Astrocyte (in vitro differentiated cells and primary cell): ENCODE measurements at places on chromosomes 5 and 9. TPM values are rescaled to one million over a fixed set of nuclear protein-coding genes. Genes with fewer than 3 reads are reported as not detected.
A peak's percentile ranks its signal among the peaks of the same experiment; 100 is the strongest.

- DNase-seq, result no peak
These were observed 68.7 kb upstream of the SIMC1 start for GRCh38 chr5:176169393-176170063.

DNA sequence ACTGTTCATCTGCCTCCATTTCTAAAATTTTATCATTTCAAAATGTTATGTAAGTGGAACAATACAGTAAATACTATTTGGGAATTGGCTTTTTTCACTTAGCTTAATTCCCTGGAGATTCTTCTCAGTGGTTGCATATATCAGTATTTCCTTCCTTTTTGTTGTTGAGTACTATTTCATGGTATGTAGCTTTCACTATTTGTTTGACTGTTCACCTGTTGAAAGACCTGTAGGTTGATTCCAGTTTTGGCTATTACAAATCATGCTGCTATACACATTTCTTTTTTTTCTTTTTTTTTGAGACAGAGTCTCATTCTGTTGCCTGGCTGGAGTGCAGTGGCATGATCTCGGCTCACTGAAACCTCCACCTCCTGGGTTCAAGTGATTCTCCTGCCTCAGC, 33.0 kb upstream of the PWWP2A start:
- no peak for DNase-seq

GRCh38 chr5:169870211-169870610, 110.1 kb downstream of the INSYN2B start:
- DNase-seq, result peak; percentile 36

DNA sequence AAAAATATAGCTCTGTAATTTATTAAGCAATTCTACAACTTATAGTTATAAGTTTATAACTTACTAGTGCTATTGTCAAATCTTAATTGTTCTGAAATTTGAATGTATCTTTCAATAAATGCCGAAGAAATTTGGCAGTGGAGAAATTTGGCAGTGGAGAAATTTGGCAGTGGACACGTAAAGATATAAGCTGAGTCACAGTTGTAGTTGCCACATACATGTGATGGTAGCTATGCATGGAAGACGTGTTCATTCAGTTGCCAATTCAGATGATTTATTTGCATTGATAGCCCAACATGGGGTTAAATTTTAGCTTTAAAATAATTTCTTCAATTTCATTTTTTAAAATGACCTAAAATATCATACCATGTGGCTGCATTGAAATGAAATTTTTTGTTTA, 127.8 kb upstream of the NR4A3 start:
- no peak for DNase-seq

GRCh38 chr5:150132740-150133139, 22.9 kb downstream of the PDGFRB start:
- DNase-seq, result no peak

DNA sequence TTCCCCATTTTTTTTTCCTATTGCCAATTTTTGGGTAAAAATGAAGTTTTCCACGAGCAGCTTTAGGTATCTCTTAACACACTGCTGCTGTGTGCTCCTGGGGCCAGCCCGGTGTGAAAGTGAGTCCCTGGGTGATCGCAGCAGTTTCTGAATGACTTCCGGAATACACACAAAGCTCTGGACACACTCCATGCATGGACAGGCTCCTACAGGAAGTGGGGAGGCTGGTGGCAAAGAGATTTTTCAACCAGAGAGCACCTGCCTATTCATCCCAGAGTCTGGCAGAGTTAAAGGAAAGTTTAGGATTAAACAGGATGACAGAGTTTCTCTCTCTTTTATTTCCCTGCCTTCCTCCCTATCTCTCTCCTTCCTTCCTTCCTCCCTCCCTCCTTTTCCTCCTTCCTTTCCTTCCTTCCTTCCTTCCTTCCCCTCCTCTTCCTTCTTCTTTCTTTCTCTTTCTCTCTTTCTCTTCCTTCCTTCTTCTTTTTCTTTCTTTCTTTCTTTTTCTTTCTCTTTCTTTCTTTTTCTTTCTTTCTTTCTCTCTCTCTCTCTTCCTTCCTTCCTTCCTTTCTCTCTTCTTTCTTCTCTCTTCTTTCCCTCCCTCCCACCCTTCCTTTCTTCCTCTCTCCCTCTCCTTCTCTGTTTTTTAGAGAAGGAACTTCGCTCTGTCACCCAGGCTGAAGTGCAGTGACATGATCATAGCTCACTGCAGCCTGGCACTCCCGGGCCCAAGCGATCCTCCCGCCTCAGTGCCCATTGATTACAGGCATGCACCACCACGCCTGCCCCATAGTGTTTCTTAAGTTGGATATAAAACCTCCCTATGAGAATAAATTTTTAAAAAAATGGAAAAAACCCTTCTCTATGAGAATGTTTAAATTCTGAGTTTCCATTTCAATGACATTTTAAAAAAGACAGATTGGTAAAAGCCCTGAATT, 38.7 kb upstream of the UBTD2 start:
- DNase-seq, result no peak

DNA sequence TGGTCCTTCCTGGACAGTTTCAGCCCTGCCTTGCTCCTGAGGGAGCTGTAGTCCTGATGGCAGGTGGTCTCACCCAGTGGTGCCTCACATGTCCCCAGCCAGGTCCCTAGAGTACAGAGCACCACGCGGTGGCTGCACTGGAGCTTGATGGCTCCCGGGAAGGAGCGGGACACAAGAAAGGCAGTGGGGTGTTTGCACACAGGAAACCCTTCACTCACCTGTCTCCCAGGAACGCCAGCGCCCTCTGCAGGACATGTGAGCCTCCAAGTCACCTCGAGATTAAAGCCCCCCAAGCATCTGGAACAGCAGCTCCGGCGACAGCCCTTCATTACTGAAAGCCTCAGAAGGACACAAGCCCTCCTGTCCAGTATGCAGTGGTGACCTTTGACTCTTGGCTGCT, 19.9 kb upstream of the TMEM250 start:
- DNase-seq, result no peak

GRCh38 chr9:82475584-82476301, 487.2 kb downstream of the SPATA31D1 start:
- DNase-seq, result no peak

DNA sequence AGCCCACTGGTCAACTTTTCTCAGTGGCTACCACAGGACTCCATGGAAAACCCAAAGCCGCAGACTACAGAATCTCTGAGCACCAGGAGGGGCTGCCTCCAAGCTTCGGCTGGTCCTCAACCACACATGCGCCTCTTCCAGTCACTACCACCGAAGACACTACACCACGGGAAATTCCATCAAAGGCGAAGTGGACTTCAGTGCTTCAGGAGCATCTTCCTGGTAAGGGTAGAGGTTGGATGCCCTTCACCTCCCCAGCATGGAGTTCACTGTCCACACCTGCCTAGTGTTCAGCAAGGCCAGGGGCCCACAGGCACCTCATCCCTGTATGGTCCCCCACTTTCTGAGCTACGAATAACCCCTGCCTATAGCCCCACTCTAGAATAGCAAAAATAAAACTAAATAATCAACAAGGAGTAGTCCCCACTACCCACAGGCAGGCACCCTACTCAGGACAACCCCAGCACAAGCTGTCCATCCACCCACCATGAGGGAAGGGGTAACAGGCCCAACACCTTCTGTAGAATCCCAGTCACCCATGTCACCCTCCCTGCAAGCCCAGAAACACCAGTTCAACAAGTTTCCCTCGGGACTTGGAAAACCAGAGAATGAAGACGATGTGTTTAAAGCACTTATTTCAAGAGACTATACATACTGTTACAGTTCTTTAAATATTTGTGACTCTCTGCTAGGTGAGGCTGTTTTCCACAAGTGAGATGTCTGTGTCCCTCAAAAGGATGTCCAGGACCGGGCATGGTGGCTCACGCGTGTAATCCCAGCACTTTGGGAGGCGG, 2.6 kb downstream of the VDAC1 start:
- no peak for DNase-seq

GRCh38 chr9:134303601-134304000, 22.7 kb upstream of the RXRA start:
- no peak for DNase-seq

- DNase-seq, result no peak
These were observed 68.0 kb upstream of the SGCD start for GRCh38 chr5:156258934-156259333.

GRCh38 chr5:143153332-143154119, 250.0 kb downstream of the NR3C1 start:
- peak; percentile 90 for DNase-seq

GRCh38 chr5:151651997-151652645, 34.6 kb downstream of the SPARC start:
- DNase-seq, result no peak

DNA sequence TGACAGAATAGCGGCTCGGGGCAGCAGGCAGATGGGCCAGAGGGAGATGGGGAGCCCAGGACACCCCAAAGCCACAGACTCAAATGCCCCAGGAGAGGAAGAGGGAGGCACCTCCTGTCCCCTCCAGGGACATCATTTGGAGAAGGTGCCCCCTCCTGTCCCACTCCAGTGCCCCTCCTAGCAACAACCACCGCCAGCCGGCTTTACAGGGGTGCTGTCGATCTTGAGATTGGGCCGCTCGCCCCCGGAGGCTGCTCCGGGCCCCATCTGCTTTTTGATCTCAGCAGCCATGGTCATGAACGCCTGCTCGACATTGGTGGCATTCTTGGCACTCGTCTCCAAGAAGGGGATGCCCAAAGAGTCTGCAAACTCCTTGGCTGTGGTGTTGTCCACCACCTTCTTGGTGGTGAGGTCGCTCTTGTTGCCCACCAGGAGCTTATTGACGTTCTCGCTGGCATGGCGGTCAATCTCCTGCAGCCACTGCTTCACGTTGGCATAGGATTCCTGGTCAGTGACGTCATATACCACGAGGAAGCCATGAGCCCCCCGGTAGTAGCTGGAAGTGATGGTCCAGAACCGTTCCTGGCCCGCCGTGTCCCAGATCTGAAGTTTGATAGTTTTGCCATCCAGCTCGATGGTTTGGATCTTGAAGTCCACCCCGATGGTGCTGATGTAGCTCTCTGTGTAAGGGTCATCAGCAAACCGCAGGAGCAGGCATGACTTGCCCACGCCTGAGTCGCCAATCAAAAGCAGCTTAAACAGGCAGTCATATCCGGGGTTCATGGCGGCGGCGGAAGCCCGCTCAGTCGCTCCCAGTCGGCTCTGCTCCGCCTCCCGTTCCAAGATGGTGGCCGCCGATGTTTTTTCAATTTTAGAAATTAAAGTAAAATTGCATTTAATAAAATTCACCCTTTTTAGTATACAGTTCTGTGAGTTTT, 14.0 kb upstream of the FRMPD1 start:
- no peak for DNase-seq

GRCh38 chr5:172350212-172351181, 66.9 kb upstream of the UBTD2 start:
- DNase-seq, result no peak

DNA sequence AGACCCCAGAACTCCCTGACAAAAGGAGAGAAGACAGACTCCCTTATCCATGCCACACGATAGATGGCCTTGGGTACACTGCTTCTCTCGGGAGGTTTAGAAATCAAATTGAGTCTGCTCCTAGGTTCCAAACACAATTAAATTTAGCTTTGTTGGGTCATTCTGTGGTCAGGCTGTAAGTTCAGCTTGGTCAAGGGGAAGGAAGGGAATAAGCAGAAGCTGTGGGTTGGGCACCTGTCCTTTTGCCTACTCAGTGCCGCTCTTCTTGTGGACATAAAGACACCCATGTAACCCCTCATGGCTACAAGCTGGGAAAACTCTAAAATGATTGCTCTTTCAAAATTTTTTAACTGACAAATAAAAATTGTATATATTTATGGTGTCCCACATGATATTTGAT, 19.1 kb upstream of the AK3 start:
- DNase-seq, result no peak

DNA sequence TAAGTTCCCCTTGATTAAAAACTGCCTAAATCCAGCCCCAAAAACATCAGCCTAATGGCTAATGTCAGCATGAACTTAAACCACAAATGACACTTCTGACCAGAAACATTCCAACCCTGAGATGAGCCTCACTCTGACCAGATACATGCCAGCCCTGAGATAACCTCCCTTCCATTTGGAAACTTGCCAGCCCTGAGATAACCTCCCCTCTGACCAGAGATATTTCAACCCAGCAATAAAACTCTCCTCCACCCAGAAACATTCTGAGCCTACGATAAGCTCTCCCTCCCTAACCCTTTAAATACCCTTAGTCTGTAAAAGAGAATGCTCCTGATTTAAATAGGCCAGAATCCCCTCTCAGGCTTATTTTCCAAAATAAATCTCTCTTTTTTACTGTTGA, 1035.7 kb upstream of the NUDT12 start:
- DNase-seq, result no peak

- no peak for DNase-seq
These were observed 22.7 kb downstream of the ANXA2R start for GRCh38 chr5:43017428-43017815.

DNA sequence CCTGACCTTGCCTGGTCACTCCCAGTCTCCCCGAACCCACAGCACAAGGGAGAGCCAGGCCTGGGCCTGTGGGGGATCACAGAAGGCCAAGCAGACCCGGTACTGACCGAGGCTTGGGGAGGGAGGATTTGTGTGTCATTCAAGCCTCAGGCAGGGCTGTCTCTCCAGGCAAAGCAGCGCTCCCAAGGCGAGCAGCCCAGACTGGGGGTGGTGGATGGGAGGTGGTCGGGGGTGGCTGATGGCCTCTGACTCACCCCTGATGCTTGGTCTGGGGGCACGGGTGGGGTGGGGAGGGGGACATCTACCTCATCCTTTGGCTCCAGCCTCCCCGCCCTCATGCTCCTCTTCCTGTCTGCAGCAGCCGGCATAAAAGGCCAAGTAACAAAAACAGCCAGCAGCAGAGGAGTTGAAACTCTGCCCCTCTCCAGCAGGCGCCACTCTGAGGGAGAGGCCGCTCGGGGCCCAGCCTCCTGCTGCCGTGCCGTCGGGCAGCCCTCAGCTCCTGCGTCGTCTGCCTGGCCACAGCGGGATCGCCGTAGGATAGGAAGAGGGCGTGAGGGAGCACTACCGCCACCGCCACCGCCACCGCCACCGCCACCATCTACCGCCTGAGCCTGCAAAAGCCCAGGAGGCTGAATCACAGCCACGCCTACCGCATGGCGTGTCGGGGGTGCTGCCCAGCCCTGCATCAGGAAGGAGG, 166.0 kb downstream of the OLFM1 start:
- DNase-seq, result no peak

DNA sequence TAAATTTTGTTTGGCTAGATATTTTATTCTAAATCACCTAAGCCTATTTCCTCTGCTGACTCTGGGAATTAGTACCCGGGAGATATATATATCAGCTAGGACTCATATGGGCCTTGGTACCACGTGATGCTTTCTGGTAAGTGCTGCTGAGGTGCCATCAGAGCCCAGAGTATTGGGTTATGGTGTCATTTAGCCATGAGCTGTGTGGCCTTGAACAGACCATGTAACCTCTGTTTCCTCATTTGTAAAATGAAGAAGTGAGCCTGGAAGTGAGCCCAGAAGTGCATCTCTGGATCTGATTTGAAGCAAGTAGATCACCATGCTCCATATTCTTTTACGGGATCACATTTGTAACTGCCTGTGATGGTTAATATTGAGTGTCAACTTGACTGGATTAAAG, 126.1 kb downstream of the GPBP1 start:
- DNase-seq, result no peak

The FOXI1 gene
- total RNA-seq, result not detected in 2 replicates

The PCDHB5 gene
- total RNA-seq, result 8.7 and 9.7 TPM in 2 replicates

The ZBTB5 gene
- 11.3 and 12.3 TPM in 2 replicates for total RNA-seq

The PSMB7 gene
- total RNA-seq, result 174 and 183 TPM in 2 replicates

The LHX3 gene
- not detected in 2 replicates for total RNA-seq

The PELO gene
- total RNA-seq, result 75.2 and 75.8 TPM in 2 replicates

The PCDHGC4 gene
- total RNA-seq, result 6.6 and 7.4 TPM in 2 replicates

The CDC20B gene
- 0.11 and 0.17 TPM in 2 replicates for total RNA-seq

The HMCN2 gene
- 1.6 and 3.2 TPM in 2 replicates for total RNA-seq

The PCDHA4 gene
- 9.5 and 9.6 TPM in 2 replicates for total RNA-seq

The SLC9A3 gene
- 1.0 and 1.1 TPM in 2 replicates for total RNA-seq

The FBP1 gene
- total RNA-seq, result 0.25 TPM in 1 of 2 replicates, not detected in the other

The PCDHB3 gene
- 3.6 and 3.9 TPM in 2 replicates for total RNA-seq

The PDGFRB gene
- 78.8 and 96.6 TPM in 2 replicates for total RNA-seq

The SLC4A9 gene
- total RNA-seq, result 0.25 TPM in 1 of 2 replicates, not detected in the other

The SLC34A3 gene
- total RNA-seq, result 0.09 TPM in 1 of 2 replicates, not detected in the other

The DNAJA1 gene
- 256 and 277 TPM in 2 replicates for total RNA-seq

The SPEF2 gene
- 3.4 and 3.9 TPM in 2 replicates for total RNA-seq
